SJSA1 (cell line): ENCODE measurements at places on chromosomes 4 and X. TPM values are rescaled to one million over a fixed set of nuclear protein-coding genes. Genes with fewer than 3 reads are reported as not detected.

Gene UGT2A3
- not detected in 2 replicates for total RNA-seq

Gene IBSP
- total RNA-seq = 0.19 and 0.21 TPM in 2 replicates

DNA sequence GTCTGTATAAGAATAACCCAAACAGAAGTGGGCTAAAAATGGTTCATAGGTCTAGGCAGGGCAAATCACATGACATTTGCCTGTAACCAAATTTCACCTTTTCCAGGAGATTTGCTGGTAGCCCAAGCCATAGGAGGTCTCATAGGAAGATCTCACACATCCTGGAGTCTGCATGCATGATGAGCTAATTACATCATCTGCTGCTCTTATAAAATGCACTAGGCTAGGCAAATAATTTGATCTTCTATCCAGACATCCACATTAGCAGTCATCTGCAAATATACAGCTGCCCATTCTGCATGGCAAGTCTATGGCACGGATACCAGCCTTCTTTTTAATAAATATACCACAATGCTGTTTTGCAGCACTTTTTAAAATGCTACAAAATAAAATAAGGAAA is 87.2 kb downstream of the MAPK10 start:
- no peaks in the 10 kb centered on the region for H3K27me3 ChIP-seq
- no peak for DNase-seq
- no peak overlapping the region for H3K4me3 ChIP-seq
- H3K4me1 ChIP-seq = no peaks in the 10 kb centered on the region; the same call in 1 of the 2 replicates
- H3K36me3 ChIP-seq = no peaks in the 10 kb centered on the region
- H3K27ac ChIP-seq = no peak overlapping the region

GRCh38 chr4:498328-498904 is 540 bp downstream of the ZNF721 start:
- peak overlapping the region; percentile 82 for H3K27ac ChIP-seq
- DNase-seq = no peak
- no peaks in the 10 kb centered on the region for H3K27me3 ChIP-seq
- H3K36me3 ChIP-seq = peaks cover 12% of the 10 kb centered on the region
- peaks cover 5% of the 10 kb centered on the region for H3K4me1 ChIP-seq

Gene ASB12
- not detected in 2 replicates for total RNA-seq

DNA sequence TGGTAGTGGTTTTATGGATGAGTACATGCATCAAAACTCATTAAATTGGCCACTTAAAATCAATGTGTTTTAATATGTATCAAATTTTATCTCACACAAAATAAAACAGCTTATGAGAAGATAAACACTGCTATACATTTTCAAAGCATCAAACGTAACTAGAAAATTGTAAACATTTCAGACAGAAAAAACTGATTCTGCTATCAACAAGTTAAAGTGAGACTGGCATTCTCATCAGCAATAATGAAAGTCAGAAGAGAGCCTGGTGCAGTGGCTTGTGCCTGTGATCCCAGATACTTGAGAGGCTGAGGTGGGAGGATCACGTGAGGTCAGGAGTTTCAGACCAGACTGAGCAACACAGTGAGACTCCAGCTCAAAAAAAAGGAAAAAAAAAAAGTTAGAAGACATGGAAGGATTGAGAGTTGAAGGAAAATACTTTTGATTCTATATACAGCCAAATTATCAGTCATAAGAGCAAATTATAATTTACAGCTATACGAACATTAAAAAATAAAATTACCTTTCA is 2.9 kb downstream of the TBCK start:
- no peak overlapping the region for H3K27ac ChIP-seq
- H3K27me3 ChIP-seq = no peaks in the 10 kb centered on the region
- no peak for DNase-seq
- H3K4me1 ChIP-seq = peaks cover 10% of the 10 kb centered on the region
- H3K4me3 ChIP-seq = no peak overlapping the region

Gene EDA2R
- total RNA-seq = 2.1 and 6.6 TPM in 2 replicates

Gene RHOXF2B
- not detected in 2 replicates for total RNA-seq

DNA sequence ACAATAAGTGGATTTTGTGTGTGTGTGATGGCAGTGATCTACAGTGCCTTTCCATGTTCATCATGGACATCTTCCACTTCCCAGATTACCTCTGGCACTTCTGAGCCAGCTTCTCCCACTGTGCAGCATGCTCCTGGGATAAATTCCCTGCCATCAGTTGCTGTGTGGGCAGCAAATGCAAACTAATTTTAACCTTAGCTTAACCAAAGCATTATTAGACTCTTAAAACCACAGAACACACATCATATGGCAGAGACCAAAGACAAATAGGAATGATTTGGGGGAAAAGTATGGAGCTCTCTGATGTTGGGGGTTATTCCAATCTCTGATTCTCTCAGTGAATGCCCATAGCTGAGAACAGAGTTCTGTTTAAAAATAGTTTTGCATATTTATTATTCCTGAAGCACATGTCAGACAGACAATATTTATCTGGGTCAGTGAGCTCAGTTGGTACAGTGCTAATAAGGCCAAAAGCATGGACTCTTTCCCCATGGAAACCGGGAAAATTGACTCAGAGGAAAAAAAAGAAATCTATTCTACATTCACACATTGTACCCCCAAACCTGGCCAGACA is 567.4 kb downstream of the IQCM start:
- H3K4me1 ChIP-seq = no peaks in the 10 kb centered on the region
- H3K36me3 ChIP-seq = no peaks in the 10 kb centered on the region
- no peak overlapping the region for H3K4me3 ChIP-seq
- H3K27me3 ChIP-seq = no peaks in the 10 kb centered on the region
- no peak for DNase-seq
- H3K27ac ChIP-seq = no peak overlapping the region

- no peak overlapping the region for H3K4me3 ChIP-seq
- no peaks in the 10 kb centered on the region; the same call in none of the 2 replicates for H3K36me3 ChIP-seq
- no peak for DNase-seq
- no peak overlapping the region for H3K27ac ChIP-seq
- H3K27me3 ChIP-seq = no peaks in the 10 kb centered on the region
These were observed 45.3 kb downstream of the FAT4 start for GRCh38 chr4:125359960-125360634.

DNA sequence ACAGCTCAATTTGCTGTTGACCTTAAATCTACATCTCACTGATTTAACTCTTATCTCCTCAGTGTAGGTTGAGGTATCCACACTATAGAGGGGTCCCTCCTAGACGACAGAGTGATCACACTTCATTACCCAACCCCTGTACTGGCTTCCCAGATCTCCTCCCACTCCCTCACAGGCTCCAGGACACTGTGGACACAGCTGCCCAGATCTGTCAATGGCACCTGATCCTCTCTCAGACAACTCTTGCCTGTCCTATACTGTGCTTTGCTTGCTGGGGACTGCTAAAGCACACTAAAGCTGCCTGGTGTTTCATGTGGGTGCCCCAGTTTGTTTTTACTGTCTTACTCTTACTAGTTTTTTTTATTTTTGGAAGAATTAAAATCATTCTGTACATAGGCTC is 27.9 kb downstream of the RAB40AL start:
- H3K4me3 ChIP-seq = no peak overlapping the region
- no peak for DNase-seq
- no peaks in the 10 kb centered on the region for H3K27me3 ChIP-seq

DNA sequence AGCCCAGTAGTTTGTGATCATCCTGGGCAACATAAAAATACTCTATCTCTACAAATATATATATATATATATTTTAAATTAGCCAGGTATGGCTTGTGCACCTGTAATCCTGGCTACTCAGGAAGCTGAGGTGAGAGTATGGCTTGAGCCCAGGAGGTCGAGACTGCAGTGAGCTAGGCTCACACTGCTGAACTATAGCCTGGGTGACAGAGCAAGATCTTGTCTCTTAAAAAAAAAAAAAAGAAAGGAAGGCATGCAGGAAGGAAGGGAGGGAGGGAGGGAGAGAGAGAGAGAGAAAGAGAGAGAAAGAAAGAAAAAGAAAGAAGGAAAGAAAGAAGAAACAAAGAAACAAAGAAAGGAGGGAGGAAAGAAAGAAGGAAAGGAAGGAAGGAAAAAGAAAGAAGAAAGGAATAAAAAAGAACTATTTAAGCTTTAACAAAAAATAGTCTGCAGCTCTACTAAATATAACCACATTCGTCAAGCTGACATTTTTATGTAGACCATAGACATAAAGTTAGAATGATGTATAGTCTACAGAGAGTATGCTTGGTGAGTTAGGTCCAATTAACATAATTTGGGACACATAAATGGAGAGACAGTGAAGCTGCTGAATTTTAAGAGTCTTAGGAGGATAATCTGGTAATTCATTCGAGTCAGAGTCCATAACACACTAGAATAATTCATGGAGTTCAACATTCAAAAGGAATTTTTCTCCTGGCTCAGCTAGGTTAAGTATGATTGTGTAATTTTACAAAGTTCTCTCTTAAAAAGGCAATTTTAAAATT is 111.9 kb downstream of the GLRA3 start:
- H3K36me3 ChIP-seq = no peaks in the 10 kb centered on the region
- no peak for DNase-seq
- H3K4me3 ChIP-seq = no peak overlapping the region
- H3K4me1 ChIP-seq = peaks cover 12% of the 10 kb centered on the region; the same call in 1 of the 2 replicates
- 0 out of 2 replicates have a peak, but pooled peaks cover 3% of the 10 kb centered on the region for H3K27me3 ChIP-seq

- H3K36me3 ChIP-seq = no peaks in the 10 kb centered on the region
- H3K4me1 ChIP-seq = no peaks in the 10 kb centered on the region
- DNase-seq = no peak
These were observed 162.2 kb downstream of the PCDH19 start for GRCh38 chrX:100247826-100248225.

DNA sequence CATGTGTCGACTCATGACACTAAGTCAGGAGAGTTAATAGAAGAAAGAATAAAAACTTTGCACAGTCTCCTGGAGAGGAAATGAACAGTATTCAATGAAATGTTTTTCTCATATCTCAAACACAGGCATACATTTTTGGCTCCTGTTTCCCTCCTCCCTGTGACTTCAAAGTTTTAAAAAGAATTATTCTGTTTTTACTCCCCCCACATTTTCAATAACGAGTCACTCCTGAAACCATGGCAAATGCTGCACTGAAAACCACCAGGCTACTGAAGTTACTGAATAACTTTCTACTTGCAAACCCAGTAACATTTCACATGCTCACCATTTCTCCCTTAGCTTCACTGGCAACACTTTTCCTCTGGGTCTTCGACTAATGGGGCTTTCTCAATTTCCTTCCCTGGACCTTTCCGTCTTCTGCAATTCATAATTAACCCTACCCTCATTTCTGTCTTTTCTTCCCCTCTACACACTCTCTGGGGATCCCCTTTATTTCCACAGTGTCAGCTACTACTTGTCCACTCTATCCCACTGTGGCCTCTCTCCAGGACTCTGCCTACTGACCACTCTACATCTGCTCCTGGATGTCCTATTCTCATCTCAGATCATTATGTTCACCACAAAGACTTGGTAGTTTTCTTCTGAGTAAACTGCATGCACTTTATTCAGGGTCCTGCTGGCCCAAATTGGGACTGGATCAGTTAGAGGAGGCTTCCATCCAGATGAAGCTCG is 225.8 kb upstream of the ETNPPL start:
- H3K4me3 ChIP-seq = no peak overlapping the region
- DNase-seq = no peak
- no peak overlapping the region for H3K27ac ChIP-seq
- no peaks in the 10 kb centered on the region for H3K27me3 ChIP-seq
- H3K36me3 ChIP-seq = no peaks in the 10 kb centered on the region

Gene LANCL3
- total RNA-seq = 0.03 TPM in 1 of 2 replicates, not detected in the other

DNA sequence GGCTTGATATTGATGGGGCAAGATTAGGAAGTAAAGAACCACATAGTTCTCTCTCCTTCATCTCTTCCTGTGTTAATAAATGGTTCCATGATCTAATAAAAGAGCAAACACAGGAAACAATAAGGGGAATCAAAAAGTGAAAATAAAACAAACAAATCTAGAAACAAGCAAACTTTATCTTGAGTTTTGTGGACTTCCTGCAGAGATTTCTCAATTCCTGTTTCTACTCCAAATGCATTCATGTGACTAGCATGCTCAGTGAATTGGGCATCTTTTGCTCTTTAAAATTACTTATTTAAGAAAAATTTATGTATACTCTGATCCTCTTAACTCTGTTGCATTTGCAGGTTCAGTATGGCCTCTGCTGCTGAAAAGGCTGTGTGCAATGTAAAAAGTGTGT is 682.0 kb downstream of the KCTD8 start:
- no peaks in the 10 kb centered on the region for H3K4me1 ChIP-seq
- H3K27me3 ChIP-seq = no peaks in the 10 kb centered on the region
- no peak for DNase-seq
- no peaks in the 10 kb centered on the region for H3K36me3 ChIP-seq
- no peak overlapping the region for H3K27ac ChIP-seq

Gene TBC1D19
- total RNA-seq = 8.4 and 9.7 TPM in 2 replicates

Gene BMPR1B
- 0.03 TPM in 1 of 2 replicates, not detected in the other for total RNA-seq

GRCh38 chr4:175435381-175435783 is 376.7 kb downstream of the GPM6A start:
- H3K4me1 ChIP-seq = no peaks in the 10 kb centered on the region
- H3K36me3 ChIP-seq = no peaks in the 10 kb centered on the region
- DNase-seq = no peak

- H3K27me3 ChIP-seq = peaks cover 33% of the 10 kb centered on the region
- H3K27ac ChIP-seq = no peak overlapping the region
- H3K4me1 ChIP-seq = peaks cover 28% of the 10 kb centered on the region
- no peaks in the 10 kb centered on the region for H3K36me3 ChIP-seq
These were observed 1.3 kb upstream of the CITED1 start for GRCh38 chrX:72306851-72307645.

GRCh38 chr4:41052287-41052686 is 162.1 kb downstream of the APBB2 start:
- no peaks in the 10 kb centered on the region for H3K27me3 ChIP-seq
- no peaks in the 10 kb centered on the region for H3K36me3 ChIP-seq
- no peaks in the 10 kb centered on the region for H3K4me1 ChIP-seq

DNA sequence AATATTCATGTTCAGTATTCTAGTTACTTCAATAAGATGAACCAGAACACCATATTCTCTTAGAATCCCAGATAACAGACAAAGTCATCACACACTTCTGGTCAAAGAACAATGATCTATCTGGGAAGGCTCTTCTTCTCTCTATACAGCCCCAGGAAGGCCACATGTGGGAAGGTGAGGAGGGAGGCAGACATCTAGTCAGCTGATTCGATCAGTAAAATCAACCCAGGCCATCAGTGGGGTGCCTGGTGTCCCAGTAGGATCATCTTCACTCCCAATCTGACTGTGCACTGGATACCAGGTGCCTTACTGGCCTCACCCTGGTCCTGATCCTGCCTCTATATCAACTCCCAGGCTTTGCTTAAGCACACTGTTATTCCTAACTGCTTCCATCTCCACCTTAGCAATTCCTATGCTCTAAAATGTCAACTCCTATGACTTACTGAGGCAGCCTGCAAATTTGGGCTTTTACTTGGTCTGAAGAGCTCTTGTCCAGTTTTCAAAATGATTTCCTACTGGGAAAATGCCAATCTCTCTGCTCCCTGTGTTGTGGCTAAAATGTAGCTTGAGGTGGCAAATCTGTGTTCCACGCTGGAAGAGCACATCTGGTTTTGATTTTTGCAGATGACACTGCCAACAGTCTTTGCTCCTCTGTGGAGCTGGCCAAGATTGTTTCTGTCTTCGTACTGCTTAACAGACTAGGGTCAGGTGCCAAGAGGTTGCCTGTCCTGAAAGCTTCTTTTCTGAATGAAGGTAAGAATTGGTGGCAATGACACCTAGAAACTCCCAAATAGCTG is 128.7 kb downstream of the MGST2 start:
- H3K27me3 ChIP-seq = no peaks in the 10 kb centered on the region
- no peak overlapping the region for H3K4me3 ChIP-seq
- H3K36me3 ChIP-seq = no peaks in the 10 kb centered on the region
- H3K27ac ChIP-seq = no peak overlapping the region
- peaks cover 30% of the 10 kb centered on the region for H3K4me1 ChIP-seq

Gene SPP1
- total RNA-seq = 2.7 and 3.6 TPM in 2 replicates
